ENCODE measurements at places on chromosomes 6 and 20.

- DNase-seq, result no peak
These were observed 27.2 kb upstream of the FKBP1A start for GRCh38 chr20:1420066-1420465.

- no peak for DNase-seq
These were observed 52.4 kb downstream of the TTI1 start for GRCh38 chr20:37980876-37981275.

DNA sequence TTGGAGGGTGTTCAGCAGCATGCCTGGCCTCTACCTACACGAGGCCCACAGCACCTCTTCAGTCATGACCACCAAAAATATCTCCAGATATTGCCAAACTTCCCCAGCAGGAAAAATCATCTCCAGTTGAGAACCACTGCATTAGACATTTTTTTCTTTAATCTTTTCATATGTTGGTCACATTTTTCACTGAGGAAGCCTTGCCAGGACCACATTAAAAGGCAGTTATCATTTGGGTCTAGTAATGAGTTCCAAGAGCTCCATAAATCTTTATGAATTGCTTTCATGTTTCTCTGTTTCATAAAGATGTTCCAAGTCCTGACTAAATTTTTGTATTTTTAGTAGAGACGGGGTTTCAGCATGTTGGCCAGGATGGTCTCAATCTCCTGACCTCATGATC, 28.8 kb downstream of the MTRES1 start:
- DNase-seq, result no peak

DNA sequence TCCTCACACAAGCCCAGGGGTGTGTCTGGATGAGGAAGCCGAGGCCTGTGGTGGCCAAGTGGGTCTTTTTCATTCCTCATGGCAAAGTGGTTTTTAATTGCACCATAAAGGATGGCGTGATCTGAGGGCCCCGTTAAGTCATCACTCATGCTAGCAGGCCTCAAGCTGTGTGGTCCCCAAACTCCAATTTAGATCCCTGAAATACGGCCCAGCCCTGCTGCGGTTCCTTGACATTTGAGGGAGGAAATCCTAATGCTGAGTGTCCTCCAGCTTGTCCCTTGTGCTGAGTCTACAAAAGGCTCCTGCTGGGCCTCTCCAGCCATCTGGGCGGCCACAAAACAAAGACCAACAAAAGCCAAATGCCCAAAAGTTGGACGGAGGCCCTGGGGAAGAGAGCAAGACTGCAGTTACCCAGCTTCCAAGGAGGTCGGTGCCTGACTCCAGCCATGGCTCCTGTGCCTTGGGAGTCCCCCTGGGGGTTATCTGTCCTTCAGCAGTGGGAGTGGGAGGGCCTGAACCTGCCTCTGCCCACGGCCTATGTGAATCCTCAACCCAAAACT, 162.3 kb upstream of the PDE10A start:
- DNase-seq, result no peak

DNA sequence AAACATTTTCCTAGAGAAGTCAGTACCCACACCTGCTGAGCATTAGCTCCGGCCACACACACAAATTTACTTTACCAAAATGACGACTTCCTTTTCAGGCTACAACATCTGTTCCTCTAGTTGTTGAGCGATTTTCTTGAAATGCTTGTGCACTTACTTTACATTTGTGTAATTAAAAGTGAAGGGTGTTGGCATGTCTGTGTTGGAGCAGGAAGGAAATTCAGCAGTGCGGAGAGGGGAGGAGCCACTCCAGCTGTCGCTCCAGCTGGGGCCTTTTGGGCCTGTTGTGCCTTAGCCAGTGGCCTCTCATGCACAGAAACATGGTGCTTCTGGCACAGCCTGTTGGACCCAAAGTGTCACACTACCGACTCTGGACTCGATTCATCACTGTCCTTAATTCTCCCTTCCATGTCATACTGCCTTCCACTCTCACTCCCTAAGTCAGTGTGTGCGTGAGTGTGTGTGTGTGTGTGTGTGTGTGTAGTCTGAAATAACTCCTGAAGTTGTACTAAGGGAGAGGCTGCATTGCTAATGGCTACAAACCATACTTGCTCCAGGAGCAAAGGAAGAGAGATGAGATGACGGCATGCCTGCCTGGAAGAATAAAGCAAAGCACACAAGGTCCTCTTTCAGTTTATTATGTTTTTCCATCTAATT, 191.8 kb upstream of the ARG1 start:
- no peak for DNase-seq

GRCh38 chr6:20230401-20231119, 18.3 kb upstream of the MBOAT1 start:
- DNase-seq, result no peak

GRCh38 chr6:149236589-149236988, 80.9 kb upstream of the TAB2 start:
- DNase-seq, result no peak
